ENCODE measurements at places on chromosomes 11 and 22. TPM values are rescaled to one million over a fixed set of nuclear protein-coding genes. Genes with fewer than 3 reads are reported as not detected.
A peak's percentile ranks its signal among the peaks of the same experiment; 100 is the strongest.

Gene GAL3ST3
- not detected for total RNA-seq

GRCh38 chr11:6459099-6459450 lies 14.7 kb downstream of the TRIM3 start:
- DNase-seq, result no peak
- H3K27me3 ChIP-seq, result no peaks in the 10 kb centered on the region
- no peaks in the 10 kb centered on the region for H3K4me1 ChIP-seq
- peaks cover 5% of the 10 kb centered on the region for H3K36me3 ChIP-seq
- H3K27ac ChIP-seq, result no peak overlapping the region

DNA sequence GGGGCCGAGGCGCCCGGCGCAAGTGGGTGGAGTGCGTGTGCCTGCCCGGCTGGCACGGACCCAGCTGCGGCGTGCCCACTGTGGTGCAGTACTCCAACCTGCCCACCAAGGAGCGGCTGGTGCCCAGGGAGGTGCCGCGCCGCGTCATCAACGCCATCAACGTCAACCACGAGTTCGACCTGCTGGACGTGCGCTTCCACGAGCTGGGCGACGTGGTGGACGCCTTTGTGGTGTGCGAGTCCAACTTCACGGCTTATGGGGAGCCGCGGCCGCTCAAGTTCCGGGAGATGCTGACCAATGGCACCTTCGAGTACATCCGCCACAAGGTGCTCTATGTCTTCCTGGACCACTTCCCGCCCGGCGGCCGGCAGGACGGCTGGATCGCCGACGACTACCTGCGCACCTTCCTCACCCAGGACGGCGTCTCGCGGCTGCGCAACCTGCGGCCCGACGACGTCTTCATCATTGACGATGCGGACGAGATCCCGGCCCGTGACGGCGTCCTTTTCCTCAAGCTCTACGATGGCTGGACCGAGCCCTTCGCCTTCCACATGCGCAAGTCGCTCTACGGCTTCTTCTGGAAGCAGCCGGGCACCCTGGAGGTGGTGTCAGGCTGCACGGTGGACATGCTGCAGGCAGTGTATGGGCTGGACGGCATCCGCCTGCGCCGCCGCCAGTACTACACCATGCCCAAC lies 14.1 kb upstream of the MIEF1 start:
- no peak overlapping the region for H3K4me3 ChIP-seq
- no peaks in the 10 kb centered on the region for H3K4me1 ChIP-seq
- no peak for DNase-seq

DNA sequence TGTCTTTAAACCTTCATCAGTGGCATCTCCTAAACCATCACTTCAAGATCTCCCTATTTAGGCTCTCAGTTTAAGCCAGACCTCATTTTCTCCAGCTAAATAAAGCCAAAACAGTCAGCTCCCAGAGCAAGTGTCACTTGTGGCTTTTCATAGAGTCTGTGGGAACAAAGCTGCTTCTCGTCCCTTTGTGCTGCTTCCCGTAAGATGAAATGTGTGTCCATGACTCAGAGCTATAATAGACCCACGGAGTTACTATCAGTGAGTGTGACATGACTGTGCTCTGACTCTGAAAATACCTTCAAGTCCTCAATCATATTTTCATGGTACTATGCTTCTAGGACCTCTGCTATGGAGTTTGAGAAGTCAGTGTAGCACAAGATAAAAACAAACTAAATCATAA lies 57.3 kb upstream of the SLN start:
- H3K4me1 ChIP-seq, result no peaks in the 10 kb centered on the region
- peak; percentile 25 for DNase-seq
- no peak overlapping the region for H3K27ac ChIP-seq
- no peak overlapping the region for H3K4me3 ChIP-seq

- DNase-seq, result no peak
- H3K4me1 ChIP-seq, result peaks cover 6% of the 10 kb centered on the region
- no peaks in the 10 kb centered on the region for H3K27me3 ChIP-seq
These were observed 522.8 kb upstream of the LUZP2 start for GRCh38 chr11:23974051-23974450.

- H3K4me1 ChIP-seq, result peaks cover 17% of the 10 kb centered on the region
- H3K4me3 ChIP-seq, result no peak overlapping the region
- H3K27me3 ChIP-seq, result no peaks in the 10 kb centered on the region
- H3K27ac ChIP-seq, result no peak overlapping the region
These were observed 18.8 kb upstream of the PRSS23 start for GRCh38 chr11:86781546-86781945.

GRCh38 chr22:46117206-46118199 lies 32.8 kb upstream of the PPARA start:
- H3K4me3 ChIP-seq, result no peak overlapping the region
- peaks cover 60% of the 10 kb centered on the region for H3K36me3 ChIP-seq
- H3K4me1 ChIP-seq, result peaks cover 7% of the 10 kb centered on the region
- peak; percentile 39 for DNase-seq

Gene KIRREL3
- total RNA-seq, result not detected

Gene CLDN5
- total RNA-seq, result not detected

GRCh38 chr11:116650052-116650451 lies 122.7 kb downstream of the BUD13 start:
- no peak for DNase-seq
- H3K36me3 ChIP-seq, result no peaks in the 10 kb centered on the region
- H3K4me1 ChIP-seq, result no peaks in the 10 kb centered on the region
- no peak overlapping the region for H3K27ac ChIP-seq
- H3K4me3 ChIP-seq, result no peak overlapping the region

DNA sequence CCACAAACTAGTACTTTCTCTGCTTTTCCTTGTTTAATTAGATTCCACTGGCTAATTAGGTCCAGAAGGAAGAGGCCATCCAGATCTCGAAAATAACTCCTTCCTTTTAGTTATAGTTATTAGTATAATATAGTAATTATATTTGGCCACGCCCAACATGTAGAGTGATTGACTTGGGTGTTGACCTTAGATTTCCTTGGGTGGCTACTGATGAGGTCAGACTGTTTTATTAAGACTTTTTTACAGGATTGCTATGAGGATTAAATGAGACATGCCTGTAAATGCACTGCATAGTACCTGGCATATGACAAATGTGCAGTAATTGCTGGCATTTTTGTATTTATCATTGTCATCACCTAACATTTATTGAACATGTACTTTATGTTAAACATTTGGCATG lies 26.9 kb downstream of the STX3 start:
- H3K27ac ChIP-seq, result no peak overlapping the region
- H3K36me3 ChIP-seq, result peaks cover 37% of the 10 kb centered on the region
- H3K4me3 ChIP-seq, result no peak overlapping the region
- no peaks in the 10 kb centered on the region for H3K27me3 ChIP-seq
- DNase-seq, result no peak
- H3K4me1 ChIP-seq, result peaks cover 14% of the 10 kb centered on the region

DNA sequence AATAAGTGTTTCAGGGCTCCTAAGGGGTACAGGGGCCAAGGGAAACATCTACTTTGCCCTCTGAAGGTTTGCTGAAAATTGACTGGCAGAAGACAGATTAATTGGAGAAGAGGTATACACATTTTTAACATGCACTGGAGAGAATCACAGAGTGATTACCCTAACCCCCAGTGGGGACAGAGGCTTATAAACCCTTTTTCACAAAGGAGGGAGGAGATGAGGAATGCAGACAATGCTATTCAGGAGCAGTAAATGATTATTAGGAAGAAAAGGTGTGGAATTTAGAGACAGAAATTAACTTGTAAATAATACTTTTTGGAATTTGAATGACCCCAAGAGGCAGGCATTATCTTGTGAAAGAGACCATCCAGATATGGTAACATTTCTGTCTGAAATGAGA lies 582.4 kb upstream of the B3GAT1 start:
- no peak for DNase-seq
- no peak overlapping the region for H3K27ac ChIP-seq
- H3K4me3 ChIP-seq, result no peak overlapping the region
- no peaks in the 10 kb centered on the region for H3K27me3 ChIP-seq
- no peaks in the 10 kb centered on the region for H3K4me1 ChIP-seq

DNA sequence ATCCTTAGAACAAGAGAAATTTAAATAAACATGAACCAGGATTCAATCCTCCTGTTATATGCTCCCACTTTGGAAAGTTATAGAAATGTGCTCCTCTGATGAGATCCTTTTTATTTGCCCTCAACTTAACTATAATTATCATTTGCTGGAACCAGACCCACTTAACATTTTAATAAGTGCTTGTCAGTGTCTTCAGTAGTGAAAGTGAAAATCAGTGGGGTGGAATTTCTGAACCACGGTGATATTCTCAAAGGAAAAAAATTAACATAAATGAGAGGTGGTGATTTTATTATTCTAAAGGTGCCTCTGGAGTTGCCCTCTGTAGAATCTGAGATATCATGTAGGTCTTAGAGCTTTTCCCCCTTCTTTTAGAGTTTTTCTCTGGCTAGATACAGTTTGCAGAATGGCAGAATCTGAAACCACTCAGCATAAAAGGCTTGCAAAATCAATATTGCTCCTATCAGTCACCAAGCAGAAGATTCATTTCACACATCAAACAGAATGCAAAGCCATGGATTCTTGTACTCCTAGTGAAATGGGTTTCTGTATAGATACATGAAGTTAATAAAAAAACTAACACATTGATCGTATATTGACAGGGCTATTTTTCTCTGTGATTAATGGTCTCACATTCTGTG lies 213.2 kb downstream of the LUZP2 start:
- peaks cover 21% of the 10 kb centered on the region for H3K27me3 ChIP-seq
- no peak for DNase-seq
- no peak overlapping the region for H3K4me3 ChIP-seq
- no peaks in the 10 kb centered on the region for H3K4me1 ChIP-seq
- no peak overlapping the region for H3K27ac ChIP-seq

DNA sequence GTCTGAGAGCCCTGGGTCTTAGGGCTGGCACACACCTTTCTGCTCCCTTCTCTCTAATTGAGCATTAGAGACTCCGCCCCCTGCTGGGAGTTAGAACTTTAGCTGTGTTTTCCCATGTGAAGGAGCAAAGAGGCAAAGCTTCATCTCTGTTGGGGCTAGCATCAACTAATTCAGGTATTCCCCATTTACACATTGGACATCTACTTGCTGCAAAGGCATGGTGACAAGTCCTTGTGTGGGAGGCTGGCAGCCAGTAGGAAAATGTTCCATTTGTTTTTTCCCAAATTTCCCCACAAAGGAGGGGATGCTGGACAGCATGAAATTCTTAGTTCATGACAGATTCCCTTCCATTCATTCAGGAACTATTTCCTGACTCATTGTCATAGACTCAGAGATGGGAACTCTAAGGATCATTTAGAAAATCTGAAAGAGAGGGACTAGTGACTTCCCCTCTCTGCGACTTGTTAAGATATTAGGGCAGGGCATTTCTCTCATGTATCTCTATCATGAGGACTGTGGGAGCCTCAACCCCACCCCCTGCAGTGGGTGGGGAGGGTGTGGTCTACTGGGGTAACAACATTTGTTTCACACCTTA lies 3.6 kb downstream of the CD44 start:
- DNase-seq, result peak; percentile 79
- peak overlapping the region; percentile 98 for H3K4me3 ChIP-seq
- H3K27ac ChIP-seq, result peak overlapping the region; percentile 73
- H3K27me3 ChIP-seq, result no peaks in the 10 kb centered on the region
- peaks cover 3% of the 10 kb centered on the region for H3K36me3 ChIP-seq

DNA sequence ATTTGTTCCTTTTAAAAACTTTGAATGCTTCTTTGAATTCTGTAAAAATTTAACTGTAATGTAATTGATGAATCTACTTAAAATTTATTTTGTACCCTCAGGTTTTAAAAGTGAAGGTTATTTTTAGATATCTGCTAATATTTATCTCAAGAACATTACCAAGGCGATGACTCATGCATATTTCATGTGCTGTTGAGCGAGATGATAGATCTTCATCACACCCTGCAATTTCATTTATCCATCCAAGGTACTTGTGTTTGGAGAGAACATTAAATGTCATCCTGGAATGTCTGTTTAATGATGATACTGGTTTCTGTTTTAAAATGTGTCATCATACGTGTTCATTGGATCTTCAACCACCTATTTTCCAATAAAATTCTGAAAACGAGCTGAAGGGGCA lies 6.7 kb upstream of the OOSP4A start:
- no peak overlapping the region for H3K4me3 ChIP-seq
- DNase-seq, result peak; percentile 1
- peaks cover 7% of the 10 kb centered on the region for H3K36me3 ChIP-seq
- no peak overlapping the region for H3K27ac ChIP-seq
- peaks cover 9% of the 10 kb centered on the region for H3K4me1 ChIP-seq

DNA sequence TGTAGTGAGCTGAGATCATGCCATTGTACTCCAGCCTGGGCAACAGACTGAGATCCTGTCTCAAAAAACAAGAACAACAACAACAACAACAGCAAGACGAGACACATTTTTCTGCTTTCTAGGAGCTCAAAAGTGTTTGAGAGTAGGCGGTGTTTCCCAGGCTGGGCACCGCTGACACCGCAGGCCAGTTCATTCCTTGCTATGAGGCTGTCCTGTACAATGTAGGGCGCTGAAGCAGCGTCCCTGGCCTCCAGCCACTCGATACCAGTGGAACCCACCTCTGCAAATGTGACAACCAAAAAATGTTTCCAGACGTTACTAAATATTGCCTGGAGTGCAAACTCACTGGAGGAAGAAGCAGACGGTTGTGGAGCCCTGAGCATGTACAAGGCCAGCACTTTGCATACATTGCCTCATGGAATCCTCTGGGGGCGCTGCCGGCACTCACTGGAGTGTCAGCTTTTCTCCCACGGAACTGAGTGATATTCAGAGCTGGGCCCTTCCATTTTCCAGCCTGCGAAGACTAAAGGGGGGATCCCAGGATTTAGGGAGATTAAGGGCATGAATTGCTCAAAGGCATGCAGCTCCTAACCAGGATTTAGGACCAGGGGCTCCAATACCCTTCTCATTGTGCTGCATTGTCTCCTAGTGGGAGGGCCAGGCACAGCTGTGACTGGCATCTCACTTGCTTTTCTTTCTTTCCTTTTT lies 5.8 kb upstream of the MIEF1 start:
- no peak overlapping the region for H3K27ac ChIP-seq
- H3K4me1 ChIP-seq, result peaks cover 2% of the 10 kb centered on the region
- DNase-seq, result peak; percentile 58
- no peak overlapping the region for H3K4me3 ChIP-seq
- no peaks in the 10 kb centered on the region for H3K27me3 ChIP-seq

All from MCF 10A (cell line).